ENCODE measurements at places on chromosomes 4 and X.

GRCh38 chr4:76689145-76689817 lies 208.7 kb downstream of the SOWAHB start:
- peak; percentile 69 for DNase-seq

- DNase-seq, result peak; percentile 35
Measured at GRCh38 chr4:73019462-73020047, 50.0 kb downstream of the COX18 start.

DNA sequence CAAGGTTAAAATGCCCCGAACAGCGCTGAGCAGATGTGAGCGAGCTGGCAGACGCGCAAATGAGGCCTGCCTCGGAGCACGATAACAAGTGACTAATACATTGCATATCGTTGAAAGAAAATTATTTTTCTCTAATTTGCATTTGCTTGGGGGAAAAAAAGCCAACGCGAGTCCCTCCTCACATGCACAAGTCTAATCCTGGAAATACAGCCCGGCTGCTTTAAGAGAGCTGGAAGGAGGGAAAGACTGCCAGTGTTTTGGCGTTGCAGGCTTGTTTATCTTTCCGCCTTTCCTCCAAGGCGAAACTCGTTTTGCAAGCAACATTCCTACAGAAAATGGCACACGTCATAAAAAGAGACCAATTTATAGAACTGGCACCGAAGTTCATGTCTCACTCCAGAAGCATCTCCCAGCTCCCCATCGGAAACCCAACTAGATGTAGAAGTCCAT lies 12.6 kb downstream of the BCOR start:
- no peak for DNase-seq

DNA sequence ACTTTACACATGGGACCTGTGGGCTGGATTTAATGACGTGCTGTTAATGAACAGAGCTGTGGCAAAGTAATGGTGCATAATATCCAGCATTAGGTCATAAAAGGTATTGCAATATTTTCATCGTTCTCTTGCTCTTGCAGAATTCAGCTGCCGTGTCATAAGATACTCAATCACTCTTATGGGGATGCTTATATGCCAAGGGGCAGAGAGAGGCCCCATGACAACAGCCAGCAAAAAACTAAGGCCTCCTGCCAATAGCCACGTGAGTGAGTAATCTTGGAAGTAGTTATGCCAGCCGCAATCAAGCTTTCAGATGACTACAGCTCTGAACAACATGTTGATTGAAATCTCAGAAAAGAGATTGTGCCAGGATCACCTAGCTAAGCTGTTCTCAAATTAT lies 616.9 kb downstream of the FSTL5 start:
- no peak for DNase-seq

- no peak for DNase-seq
Measured at GRCh38 chrX:66876776-66877175, 237.9 kb upstream of the EDA2R start.

GRCh38 chr4:86961116-86961515 lies 26.3 kb downstream of the AFF1 start:
- no peak for DNase-seq

- no peak for DNase-seq
Measured at GRCh38 chrX:19560611-19561010, 45.3 kb upstream of the MAP3K15 start.

DNA sequence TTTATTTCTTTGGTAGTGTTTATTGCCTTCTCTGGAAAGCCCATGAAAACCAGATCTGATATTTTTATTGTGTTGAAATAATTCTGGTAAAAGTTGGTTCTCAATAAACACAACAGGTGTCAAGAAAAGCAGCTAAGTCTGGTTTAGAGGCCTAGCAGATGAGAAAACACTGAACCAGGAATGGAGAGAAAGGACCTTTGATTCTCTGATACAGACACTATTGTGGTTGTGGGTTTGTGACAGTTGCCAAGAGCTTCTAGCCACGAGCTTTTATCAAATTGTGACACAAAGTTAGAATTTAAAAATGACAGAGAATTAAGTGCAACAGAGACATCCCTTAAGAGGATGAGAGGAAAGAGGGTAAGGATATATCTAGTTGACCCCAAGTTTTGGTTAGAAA lies 42.6 kb downstream of the DDIT4L start:
- no peak for DNase-seq

GRCh38 chr4:77007358-77008230 lies 58.0 kb downstream of the SEPTIN11 start:
- no peak for DNase-seq

DNA sequence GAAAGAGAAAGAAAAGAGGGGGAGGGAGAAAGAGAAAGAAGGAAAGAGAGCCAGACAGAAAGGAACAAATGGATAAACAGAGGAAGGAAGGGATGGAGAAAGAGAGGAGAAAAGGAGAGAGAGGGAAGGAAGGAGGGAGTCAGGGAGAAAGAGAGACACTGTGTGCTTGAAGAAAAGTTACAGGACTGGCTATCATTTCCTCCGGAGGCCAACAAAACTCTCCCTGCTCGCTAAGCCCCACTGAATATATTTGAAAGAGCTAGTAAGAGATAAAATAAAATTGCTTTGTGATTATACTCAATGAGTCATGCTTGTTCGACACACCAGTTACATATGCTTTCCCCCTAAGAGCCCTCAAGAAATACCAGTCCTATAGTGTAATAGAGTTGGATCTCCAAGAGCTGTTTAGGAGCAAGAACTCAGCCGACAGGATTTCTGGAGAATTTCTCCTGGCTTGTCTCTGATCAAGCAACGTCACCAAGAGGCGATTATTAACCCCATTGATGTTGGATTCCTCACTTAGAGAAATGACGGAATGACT lies 102.2 kb downstream of the MXRA5 start:
- no peak for DNase-seq

GRCh38 chr4:1572521-1572920 lies 111.6 kb downstream of the FAM53A start:
- no peak for DNase-seq

DNA sequence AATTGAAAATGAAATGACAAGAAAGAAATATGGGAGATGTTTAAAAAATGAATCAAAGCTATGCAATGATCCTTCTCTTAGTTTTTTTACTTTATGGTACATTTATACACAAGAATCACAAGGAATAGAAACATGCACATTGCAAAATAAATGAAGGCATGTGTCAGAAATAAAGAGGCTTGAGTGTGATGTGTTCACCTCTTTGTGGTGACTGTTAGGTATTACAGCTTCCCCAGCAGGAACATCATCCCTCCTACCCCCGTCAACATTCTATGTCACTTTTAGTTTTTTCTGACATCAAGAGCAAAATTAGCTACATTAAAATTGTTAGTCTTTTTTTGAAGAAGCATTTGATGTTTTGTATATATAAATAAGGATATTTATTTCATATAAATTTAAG lies 214.8 kb downstream of the SLC4A4 start:
- peak; percentile 3 for DNase-seq

- DNase-seq, result no peak
Measured at GRCh38 chr4:29320947-29321620, 1399.1 kb upstream of the PCDH7 start.

- no peak for DNase-seq
Measured at GRCh38 chr4:180152831-180153230, 2090.4 kb upstream of the TENM3 start.

- no peak for DNase-seq
Measured at GRCh38 chrX:121052122-121052521, 4.7 kb downstream of the GLUD2 start.

DNA sequence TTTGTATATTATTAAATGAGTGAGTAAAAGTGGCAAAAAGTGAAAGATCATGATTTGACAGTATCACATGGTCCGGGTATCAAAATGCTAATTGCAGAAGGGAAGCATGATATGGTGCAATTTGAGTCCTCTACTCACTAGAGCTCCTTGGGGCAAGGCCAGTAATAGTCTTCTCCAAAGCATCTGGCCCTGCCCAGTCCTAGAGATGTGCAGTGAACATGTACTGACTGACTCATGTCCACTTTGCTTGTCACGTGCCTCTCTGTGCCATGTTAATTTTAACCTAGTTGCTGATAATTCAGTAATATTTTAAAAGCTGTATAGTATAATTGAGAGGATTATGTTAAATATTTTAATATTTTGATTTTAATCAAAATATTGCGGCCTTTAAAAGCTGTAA lies 54.6 kb upstream of the TENM3 start:
- DNase-seq, result no peak

DNA sequence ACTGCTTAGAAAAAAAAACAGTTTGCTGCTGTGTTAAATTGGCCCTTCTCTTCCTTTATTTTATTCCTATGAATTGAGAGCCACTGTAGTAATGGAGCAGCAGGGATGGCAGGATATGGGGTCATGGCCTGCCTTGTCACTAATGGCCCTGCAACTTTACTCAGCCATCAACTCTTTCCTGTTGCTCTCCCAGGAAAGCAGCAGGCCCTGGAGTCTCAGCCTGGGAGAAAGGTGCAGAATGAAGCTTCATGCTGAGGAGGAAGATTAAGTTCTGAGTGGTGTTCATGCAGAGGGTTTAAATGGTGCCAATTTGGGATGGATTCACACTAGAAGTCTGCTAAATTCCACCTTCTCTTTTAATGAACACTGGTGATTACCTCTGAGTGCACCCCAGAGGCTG lies 285.6 kb downstream of the GPAT3 start:
- no peak for DNase-seq

DNA sequence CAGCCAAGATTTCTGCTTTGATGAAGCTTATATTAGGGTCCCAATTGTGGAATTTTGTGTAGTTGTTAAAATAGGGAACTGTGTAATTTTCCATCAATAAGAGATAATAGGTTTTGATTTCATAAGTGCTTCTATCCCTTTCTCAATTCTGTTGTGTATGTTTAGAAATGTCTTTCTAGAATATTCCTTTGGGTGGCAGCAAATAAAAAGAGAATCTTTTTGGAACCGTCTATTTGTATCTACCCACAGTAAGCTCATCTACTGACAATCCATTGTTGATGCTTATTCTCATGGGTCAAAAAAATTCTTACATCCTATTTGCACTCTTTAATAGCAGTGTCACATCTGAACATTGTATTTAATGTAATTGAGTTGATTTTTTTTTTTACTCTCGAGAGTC lies 61.7 kb downstream of the TMA16 start:
- DNase-seq, result no peak

- DNase-seq, result peak; percentile 9
Measured at GRCh38 chrX:22041907-22042530, 9.9 kb downstream of the PHEX start.

GRCh38 chr4:11632483-11632882 lies 203.8 kb upstream of the HS3ST1 start:
- no peak for DNase-seq

- DNase-seq, result no peak
Measured at GRCh38 chrX:15619053-15619755, 18.4 kb upstream of the ACE2 start.

DNA sequence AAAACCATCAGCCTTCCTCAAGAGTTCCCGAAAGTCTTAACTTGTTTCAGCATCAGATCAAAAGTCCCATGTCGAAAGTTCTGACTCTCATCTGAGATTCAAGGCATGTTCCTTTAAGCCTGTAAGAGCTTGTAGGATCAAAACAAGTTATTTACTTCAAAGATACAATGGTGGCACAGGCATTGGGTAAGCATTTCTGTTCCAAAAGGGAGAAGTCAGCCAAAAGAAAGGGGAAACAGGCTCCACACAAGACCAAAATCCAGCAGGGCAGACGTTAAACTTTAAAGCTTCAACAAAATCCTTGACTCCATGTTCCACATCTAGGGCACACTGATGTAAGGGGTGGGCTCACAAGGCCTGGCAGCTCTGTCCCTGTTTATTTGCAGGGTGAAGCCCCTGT lies 91.7 kb downstream of the FHDC1 start:
- no peak for DNase-seq

DNA sequence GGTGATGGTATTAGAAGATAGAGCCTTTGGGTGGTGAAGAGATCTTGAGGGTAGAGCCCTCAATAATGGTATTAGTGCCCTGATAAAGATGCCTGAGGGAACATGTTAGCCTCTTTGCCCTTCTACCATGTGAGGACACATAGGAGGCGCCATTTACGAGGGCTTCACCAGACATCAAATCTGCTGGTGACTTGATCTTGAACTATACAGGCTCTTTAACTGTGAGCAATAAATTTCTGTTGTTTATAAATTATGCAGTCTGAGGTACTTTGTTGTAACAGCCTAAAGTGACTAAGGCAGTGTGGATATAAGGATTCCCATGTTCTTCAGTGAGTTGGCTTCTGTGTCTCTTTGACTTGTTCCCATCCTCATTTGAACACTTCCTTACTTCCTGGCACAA lies 11.8 kb downstream of the MOB1B start:
- no peak for DNase-seq

- DNase-seq, result no peak
Measured at GRCh38 chr4:103074744-103075434, 1.7 kb downstream of the SLC9B2 start.

DNA sequence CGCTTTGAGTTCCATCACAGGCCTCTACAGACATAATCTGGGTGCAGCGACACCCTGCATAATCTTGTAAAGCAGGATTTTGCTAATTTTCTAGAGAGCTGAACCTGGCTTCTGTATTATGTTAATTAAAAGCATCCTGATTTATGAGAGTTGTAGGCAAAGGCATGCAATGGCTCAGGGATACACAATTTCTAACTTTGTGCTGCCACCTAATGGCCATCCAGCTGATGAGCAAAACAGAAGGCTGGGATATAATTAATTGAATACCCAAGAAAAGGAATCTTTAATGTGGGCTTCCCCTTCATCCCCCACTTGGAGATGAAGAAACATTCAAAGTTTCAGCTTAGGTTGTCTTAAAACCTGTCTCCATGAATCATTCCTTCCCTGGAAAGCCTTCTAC lies 78.1 kb downstream of the BMP15 start:
- DNase-seq, result no peak

DNA sequence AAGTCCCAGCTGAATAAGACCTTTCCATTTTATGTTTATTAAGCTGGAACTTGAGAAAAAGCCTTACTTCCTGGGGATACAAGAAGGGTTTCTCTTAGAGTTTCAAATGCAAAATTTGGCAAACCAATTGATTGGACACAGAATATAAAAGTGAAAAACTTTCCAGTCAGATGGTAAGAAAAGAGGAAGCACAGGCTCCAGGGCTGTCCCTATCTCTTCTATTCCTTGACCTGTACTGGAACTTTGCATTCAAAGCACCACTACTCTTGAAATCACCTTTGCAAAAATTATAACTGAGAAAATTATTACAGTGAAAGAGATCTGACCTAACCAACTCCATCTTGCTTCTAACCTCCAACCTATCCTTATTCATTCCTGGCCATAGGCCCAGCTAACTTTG lies 11.7 kb downstream of the PROM1 start:
- no peak for DNase-seq

GRCh38 chr4:576991-577498 lies 950 bp upstream of the TMEM271 start:
- no peak for DNase-seq

- no peak for DNase-seq
Measured at GRCh38 chr4:141328560-141329173, 108.0 kb downstream of the ZNF330 start.

GRCh38 chr4:7964890-7965662 lies 25.4 kb upstream of the AFAP1 start:
- no peak for DNase-seq

DNA sequence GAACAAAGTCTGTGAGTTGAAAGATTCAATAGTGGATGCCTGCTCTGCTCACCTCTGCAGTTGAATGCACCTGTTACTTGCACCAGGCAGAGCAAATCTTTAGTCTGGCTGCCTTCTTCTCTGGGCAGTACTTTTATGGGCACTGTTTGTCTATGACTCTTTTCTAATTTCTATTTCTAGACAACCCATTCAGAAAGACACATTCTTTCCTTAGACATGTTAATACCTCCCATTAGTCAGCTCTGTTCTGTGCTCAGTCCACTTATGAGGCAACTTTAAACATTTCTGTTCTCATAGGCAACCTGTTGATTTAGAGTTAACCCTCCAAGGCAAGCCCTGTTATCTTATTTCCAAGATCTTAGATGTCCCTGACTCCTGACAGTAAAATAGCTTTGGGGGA lies 108.9 kb downstream of the SYNPO2 start:
- DNase-seq, result no peak

- DNase-seq, result no peak
Measured at GRCh38 chr4:124804584-124804983, 92.1 kb upstream of the ANKRD50 start.
